CD4-positive, alpha-beta T cell treated with Interleukin-2 at 100 ng/mL for 4 hours (primary cell): ENCODE measurements at places on chromosomes 2 and 18.

GRCh38 chr2:23002234-23002633 lies 382.7 kb upstream of the KLHL29 start:
- DNase-seq: no peak

DNA sequence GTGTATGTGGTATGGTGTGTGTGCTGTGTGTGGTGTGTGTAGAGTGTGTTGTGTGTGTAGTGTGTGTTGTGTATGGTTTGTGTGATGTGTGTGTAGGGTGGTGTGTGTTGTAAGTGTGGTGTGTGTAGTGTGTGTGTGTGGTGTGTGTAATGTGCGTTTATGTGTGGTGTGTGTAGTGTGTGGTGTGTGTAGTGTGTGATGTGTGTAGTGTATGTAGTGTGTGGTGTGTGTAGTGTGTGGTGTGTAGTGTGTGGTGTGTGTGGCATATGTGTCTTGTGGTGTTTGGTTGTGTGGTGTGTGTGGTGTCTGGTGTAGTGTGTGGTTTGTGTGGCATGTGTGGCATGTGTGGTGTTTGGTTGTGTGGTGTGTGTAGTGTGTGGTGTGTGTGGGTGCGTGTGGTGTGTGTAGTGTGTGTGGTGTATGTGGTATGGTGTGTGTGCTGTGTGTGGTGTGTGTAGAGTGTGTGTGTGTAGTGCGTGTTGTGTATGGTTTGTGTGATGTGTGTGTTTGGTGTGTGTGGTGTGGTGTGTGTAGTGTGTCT lies 4.0 kb upstream of the RTP5 start:
- DNase-seq: no peak

DNA sequence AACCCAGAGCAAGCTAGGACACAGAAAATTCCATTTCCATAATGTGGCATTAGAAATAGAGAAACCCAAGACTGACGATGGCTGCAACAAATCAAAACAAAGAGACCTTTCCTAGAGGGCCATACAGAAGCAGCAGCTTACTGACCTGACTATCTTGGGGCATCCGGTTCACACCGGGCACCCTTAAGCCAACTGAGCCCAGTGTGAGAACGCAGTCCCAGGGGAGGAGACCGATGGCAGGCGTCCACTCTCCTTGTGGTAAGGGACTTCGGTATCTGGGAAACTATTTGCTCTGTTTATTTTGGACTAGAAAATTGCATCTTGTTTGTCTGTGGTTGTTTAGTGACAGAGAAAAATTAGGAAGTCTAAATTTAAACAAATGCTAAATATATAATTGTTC lies 244.8 kb upstream of the COPS8 start:
- no peak for DNase-seq

DNA sequence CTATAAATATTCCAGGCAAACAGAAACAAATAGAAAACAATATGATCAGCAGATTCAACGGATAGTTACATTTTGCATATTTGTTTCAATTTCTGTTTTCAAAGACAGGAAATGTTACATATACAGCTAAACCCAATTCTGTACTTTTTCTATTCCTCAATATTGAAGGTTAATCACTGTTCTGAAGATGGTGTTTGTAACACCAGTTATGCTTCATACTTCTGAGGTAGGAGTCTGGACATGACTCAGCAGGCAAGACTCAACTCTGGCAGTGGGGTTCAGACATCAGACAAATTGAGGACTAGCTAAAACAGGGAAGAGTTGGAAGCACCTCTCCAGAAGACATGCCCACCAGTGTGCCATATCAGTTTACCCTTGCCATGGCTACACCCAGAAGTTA lies 16.6 kb downstream of the SERPINB13 start:
- DNase-seq: no peak

DNA sequence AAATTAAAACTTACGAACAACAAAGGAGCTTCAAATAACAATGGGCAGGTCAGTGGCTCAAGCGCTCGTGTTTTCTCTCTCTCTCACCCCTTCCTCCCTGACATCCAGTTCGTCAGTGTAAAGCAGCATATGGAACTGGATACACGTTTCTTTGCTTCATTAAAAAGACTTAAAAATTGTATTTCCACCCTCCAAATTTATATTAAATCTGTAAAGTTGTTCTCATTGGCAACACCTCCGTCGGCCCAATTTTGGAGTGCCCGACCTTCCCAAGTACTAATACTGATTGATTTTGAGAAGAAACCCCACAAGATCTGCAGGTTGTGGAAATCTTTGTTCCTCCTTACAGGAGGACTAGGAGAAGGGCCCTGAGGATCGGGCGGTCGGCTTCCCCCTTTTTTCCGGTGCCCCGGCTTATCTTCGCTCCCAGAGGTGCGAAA lies 2.2 kb downstream of the TBR1 start:
- DNase-seq: no peak

GRCh38 chr2:21095178-21095577 lies 28.6 kb upstream of the TDRD15 start:
- DNase-seq: no peak

GRCh38 chr18:37398248-37398920 lies 167.2 kb downstream of the CELF4 start:
- no peak for DNase-seq

DNA sequence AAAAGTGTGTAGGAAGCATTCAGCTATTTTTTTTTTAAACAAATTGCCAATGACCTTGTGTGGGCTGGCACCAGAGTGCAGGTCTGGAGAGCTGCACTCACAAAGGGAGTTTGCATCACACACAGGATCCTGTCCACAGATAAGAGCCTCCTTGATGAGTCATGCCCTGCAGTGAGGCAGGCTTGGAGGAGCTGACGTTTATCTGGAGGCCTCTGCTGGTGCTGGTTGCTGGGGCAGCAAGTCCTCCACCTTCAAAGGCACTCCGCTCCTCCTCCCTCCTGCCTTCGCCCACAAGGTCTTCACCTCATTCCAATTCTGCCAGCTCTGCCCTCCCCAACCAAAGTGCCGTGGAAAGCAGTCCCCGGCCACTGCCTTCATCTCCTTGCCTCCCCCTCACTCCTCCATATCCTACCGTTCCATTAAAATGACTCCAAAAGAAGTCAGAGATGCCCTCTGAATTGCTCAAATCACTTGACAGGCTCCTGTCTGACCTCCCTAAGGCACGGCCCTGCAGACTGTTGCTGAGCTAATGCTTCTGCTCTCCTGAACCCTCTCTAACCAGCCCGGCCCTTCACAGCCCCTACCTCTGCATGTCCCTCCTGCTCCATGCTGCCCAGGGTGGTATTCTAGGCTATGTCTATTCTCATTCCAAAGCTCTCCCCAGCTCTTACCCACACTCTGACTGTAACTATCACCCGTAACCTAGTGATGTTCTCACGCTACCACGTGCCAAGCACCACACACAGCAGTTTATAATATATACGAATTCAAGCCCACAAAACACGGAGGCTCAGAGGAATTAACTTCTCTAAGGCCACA lies 30.9 kb downstream of the LONRF2 start:
- DNase-seq: peak; percentile 19

DNA sequence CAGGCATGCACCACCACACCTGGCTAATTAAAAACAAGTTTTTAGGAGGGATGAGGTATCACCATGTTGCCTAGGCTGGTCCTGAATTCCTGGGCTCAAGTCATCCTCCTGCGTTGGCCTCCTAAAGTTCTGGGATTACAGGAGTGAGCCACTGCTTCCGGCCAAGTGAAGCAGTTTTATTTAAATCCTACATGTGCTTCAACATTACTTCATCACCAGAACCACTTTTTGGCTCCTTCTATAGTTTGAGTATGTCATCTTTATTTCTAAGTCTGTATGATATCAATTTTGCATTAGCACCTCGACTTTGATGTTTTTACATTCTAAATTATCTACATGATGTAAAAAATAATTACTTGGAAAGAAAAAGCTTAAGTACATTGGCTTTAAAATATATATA lies 144.3 kb downstream of the FMNL2 start:
- no peak for DNase-seq

DNA sequence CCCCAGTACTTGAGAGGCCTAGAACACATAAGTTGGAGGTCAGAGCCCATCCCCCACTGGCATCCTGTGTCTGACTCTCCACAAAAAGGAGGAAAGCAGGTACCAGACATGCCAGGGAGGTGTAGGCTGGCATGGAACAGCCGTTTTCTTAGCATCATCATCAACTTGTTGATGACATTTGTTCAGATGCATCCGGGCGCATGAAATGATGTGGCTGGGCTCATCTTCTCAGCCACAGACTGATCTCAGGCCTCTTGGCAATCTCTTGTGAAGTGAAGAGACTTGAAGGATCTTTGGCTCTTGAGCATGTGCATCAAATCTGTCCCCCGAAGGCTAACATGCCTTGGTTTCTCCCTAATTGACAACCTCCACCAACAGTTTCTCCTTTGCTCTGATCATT lies 243.3 kb downstream of the TSN start:
- DNase-seq: no peak

GRCh38 chr18:75226286-75226955 lies 15.8 kb downstream of the TSHZ1 start:
- DNase-seq: no peak

DNA sequence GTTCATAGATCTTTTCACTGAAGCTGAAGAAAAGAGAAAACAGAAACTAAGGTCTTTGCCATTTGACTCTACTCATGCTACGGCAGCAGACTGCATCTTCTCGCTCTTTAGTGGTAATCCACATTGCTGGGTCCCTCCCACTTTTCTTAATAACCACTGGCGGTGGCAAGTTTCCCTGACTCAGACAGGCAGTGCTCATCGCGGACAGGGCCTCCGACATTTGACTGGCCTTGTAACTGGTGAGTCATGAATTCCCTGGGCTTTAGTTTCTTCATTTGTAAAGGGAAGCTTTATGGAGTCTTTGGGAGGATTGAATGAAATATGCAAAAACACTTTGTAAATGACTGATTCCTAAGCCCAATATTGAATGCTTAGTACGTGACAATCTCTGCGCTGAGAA lies 238.2 kb upstream of the RBBP8 start:
- DNase-seq: no peak

- no peak for DNase-seq
Measured at GRCh38 chr18:58314284-58314683, 270.3 kb downstream of the NEDD4L start.

GRCh38 chr18:11655606-11655932 lies 33.5 kb upstream of the GNAL start:
- no peak for DNase-seq

DNA sequence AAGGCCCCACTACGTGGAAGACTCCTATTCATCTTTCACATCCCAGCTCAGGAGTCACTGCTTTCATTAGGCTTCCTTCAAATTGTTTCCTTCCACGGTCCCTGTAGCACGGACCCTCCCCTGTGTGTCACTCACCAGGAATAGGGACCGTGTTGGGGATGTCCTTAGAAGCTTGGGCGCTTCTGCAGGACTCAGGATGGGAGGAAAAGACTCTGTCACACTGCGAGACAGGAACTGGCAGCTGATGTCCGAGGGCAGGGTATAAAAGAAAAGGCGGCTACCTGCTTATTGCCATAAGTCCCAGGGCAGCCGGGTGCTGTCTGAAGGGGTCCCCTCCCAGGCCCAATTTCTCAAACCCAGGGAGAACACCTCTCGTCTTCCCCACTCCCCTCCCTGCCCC lies 79.1 kb downstream of the BCL2L11 start:
- no peak for DNase-seq

GRCh38 chr2:38835990-38836389 lies 39.7 kb downstream of the DHX57 start:
- DNase-seq: peak; percentile 1

GRCh38 chr2:5501807-5502206 lies 190.4 kb upstream of the SOX11 start:
- DNase-seq: no peak

- DNase-seq: no peak
Measured at GRCh38 chr2:69798290-69798908, 31.1 kb upstream of the GMCL1 start.

DNA sequence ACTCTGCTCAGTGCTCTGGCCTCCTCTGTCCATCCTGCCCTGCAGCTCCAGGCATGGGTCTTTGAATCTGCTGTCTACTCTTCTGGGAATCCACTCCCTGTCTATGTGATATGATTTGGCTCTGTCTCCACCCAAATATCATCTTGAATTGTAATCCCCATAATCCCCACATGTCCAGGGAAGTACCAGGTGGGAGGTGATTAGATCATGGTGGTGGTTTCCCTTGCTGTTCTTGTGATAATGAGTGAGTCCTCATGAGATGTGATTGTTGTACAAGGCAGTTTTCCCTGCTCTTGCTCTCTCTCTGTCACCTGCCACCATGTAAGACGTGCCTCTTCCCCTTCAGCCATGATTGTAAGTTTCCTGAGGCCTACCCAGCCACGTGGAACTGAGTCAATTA lies 881.8 kb upstream of the ID2 start:
- no peak for DNase-seq

GRCh38 chr2:74369976-74370375 lies 10.1 kb downstream of the DCTN1 start:
- DNase-seq: no peak

DNA sequence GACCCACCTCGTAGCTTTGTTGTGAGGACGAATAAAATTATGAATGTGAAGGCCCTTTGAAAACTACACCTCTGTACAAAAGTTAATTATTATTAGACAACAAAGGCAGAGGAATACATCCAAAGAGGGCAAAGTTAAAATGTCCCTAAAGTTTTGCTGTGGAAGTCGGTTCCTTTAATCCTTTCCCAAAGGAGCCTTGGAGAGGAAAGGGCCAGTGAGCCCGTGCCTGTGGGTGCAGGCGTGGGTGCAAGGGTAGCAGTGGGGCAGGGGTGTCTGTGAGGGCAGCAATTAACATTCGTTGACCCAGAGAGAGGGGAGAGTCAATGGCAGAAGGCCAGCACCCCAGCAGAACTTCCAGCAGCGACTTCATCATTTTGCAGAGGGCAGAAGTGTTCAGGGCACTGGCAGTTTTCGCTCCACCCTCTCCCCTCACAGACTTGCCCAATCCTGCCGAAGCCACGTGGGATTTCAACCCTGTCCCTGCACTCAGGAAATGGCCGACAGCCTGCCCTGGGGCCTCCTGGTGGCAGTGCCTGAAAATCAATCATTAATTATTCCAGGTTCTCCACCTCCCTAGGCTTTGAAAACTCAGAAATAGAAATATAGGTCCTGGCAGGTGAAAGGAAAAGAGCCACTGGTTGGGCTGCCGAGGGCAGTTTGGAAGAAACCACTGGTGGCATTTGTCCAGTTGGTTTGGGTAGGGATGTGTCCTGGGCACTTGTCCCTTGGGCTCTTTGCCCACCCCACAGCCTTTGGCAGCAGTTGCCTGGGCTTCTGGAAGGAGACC lies 4.2 kb upstream of the PAX8 start:
- no peak for DNase-seq

GRCh38 chr2:55721596-55722215 lies 28.1 kb upstream of the PNPT1 start:
- DNase-seq: no peak

GRCh38 chr2:213227458-213227857 lies 56.8 kb upstream of the SPAG16 start:
- no peak for DNase-seq

DNA sequence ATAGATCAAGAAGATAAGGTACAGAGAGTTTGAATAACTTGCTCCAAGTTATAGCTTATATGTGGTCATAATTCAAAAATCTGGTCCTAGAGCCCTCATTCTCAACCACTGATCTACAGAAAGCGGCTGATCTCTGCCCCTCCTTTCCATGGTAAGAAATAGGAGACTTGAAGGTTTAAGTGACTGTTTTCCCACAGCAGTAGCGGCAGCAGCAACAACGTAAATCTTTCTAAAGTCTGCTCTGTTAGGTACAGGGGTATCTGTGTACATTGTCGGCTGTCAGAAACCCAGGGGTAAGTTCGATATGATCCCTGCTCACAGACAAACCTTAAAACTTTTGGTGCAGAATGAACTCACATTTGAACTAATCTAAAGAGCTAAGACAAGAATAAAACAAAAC lies 105.4 kb downstream of the EPHA4 start:
- no peak for DNase-seq

- DNase-seq: no peak
Measured at GRCh38 chr2:114700440-114700839, 258.0 kb downstream of the DPP10 start.

- no peak for DNase-seq
Measured at GRCh38 chr18:12007063-12007462, 25.8 kb downstream of the IMPA2 start.
